Stomach (tissue), 19 donors: ENCODE measurements at places on chromosomes 7 and 10. TPM values are rescaled to one million over a fixed set of nuclear protein-coding genes. Genes with fewer than 3 reads are reported as not detected.
A peak's percentile ranks its signal among the peaks of the same experiment; 100 is the strongest.

- DNase-seq = no peak
These were observed 376 bp downstream of the GNA12 start for GRCh38 chr7:2843711-2844152.

DNA sequence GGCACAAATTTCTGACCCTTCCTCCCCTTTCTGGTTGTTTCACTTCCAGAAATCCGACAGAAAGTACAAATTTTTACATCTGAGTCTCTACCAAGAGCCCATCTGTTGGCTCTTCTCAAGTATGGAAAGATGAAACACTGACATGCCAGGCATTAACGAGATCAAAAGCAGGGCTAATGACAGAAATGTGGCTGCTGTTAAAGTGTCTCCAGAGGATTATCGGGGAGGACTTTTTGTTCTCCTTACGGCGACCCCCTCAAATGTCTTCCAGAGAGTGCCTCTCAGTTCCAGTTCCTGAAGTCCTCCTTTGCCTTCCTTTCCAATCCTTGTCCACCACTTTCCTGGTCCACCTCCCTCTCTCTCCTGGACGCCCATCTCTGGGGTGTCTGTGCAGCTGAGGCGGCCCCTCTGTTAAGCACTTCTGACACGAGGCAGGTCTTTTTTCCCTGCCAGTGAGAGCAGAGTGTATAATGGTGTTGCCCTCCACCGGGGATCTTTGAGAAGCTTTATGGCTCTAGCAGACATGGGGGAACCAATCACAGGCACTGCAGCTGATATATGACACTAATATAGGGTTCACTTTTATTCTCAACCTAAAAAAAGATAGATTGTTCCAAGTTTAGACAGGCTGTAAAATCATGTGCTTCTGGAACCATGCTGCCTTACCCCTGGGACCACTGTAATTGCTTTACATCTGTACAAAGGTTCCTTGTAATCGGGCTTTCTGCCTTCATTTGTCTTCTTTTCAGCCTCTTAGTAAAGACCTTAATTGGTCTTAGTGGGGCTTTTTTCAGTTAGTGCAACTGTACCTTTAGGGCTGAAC lies 757.1 kb downstream of the AUTS2 start:
- DNase-seq = no peak

GRCh38 chr10:117365612-117366011 lies 9.6 kb downstream of the PDZD8 start:
- DNase-seq = peak; percentile 84

The TEX36 gene
- not detected for total RNA-seq

The PIK3AP1 gene
- not detected for total RNA-seq

- DNase-seq = no peak
These were observed 25.9 kb downstream of the TNRC18 start for GRCh38 chr7:5397736-5398135.

The TMEM270 gene
- not detected for total RNA-seq

DNA sequence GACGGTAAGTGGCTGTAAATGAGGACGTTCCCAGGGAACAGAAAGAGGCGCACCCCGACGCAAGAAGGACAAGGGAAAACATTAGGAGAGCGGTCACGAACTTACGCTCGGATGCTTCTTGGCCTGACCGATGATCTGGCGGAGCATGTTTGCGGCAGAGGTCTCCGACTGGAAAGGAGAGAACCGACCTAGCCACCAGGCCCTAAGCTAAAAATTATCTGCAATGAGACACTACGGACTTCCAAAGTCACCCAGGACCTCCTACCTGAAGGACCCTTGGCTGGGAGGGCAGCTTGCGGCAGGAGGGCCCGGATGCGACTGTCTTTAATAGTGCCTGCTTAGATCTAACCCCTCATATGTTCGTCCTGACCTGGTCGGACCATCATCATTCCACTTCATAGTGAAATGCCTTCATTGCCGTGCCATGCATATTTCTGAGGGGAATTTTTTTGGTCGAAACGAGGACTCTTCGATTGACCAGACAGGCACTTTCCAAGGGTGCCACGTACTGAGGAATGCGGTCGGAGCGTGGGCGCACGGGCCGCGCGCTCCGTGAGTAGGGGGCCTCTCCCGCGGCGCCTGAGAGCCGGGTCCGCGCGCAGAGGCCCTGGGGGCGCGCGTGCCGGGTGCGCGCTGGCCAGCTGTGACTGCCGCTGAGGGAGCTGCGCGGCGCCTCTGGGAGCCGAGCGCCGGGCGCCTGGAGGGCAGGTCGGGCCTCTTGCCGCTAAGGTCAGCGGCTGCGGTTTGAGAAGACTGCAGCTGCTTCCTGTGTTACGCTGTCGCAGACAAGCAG lies 33.6 kb upstream of the PHF14 start:
- peak; percentile 98 for DNase-seq

- DNase-seq = no peak
These were observed 171.0 kb downstream of the SND1 start for GRCh38 chr7:127822822-127823508.

DNA sequence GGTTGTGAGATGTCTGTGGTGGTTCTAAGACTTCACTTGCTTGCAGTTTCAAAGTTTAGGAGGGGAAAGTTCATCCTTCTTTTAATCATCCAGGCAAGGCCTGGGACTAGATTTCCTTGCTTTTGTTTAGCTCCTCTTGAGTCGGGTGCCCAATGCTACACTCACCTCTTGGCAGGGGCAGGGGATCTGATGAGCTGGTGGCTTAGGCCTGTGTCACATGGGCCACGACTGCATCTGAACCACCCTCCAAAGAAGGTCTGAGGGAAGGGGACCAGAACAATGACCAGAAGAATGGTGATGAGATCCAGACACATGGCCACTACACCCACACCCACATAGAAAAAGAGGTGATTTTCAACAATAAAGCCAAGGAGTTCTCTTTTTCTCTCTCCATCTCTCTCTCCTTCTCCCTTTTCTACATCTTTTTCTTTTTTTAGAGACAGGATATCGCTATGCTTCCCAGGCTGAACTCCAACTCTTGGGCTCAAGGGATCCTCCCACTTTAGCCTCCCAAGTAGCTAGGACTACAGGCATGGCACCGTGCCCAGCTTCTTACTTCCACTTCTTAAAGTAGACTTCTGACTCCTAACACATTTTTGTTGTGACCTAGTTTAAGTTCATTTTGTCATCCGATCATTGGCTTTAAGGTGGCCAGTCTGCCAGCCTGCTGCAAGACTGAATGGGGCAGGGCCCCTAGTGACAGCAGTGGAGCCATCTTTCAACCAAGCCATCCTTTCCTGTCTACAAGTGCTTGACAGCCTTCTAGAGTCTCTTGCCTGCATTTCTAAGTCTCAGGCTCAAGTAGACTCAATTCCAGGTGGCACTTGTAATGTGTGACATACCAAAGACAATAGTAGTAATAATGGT lies 350.9 kb downstream of the RNLS start:
- DNase-seq = peak; percentile 81

DNA sequence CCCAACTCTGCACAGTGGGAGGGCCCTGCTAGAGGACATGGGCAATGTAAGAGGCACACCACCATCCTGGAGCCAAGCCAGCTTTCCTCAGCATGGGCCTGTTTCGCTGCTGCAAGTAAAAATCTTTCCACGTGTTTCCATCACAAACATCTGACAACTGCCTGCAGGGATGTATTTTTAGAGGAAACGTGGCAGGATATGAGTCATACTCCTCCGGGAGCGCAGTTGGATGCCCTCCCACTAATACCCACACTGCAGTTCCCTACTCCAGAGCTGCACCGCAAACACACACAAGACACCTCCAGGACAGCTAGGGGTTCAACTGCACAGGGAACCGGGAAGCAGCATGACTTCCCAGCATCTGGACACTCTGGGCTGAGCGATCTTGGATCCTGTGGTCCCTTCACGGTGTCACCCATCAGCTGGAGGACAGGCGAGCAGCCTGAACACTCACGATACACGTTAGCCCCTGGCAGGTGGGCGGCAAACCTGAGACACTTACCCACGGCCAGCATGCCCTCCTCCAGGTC lies 26.1 kb downstream of the PLAC9 start:
- peak; percentile 92 for DNase-seq

GRCh38 chr7:99624484-99624883 lies 7.7 kb downstream of the ZSCAN25 start:
- DNase-seq = no peak

GRCh38 chr10:89158446-89158845 lies 48.7 kb downstream of the CH25H start:
- DNase-seq = no peak

DNA sequence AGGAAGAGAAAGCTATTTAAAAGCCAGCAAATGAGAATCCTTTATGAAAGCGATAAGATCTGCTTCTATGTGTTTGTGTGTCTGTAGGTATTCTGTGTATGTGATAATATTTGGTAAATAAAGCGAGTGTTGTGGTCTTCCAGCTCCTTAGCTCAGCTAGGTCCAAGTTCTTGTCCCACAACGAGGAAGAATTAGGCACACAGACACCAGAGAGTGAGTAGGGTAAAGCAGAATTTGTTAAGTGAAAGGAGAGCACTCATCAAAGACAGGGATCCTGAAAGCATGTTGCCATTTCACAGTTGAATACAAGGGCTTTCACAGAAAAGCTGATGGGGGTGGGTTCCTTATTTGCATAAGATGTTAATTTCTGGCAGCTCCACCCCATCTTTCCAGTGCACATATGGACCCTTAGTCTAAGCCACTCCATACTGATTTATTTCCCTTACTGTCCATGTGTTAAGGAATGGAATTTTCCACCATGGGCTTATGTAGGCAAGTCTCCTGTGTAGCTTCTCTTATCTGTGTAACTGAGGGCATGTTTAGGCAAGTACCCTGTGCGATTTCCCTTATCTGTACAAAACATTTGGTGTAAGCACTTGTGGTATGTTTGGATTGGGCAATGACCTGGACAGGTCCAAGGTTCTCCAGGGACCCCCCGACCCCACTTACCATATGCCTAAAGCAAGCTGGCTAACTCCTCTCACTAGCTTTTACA lies 165.9 kb upstream of the VIPR2 start:
- DNase-seq = no peak

DNA sequence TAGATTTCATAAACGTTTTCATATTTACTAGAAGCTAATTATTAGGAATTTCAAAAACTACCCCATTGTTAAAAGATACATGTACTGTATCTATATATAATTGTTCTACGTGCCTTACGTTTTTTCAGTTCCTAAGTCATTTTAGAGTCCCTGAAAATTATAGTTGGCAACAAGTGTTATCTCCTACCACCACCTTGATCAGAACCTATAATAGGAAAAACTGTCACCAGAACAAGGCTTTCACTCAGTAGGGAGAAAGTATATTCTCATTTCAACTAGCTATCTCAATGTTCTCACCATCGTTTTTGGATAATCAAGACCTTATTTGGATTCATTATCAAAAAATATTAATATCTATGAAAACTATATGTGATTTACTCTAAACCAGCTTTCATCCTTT lies 107.7 kb downstream of the CPEB3 start:
- no peak for DNase-seq

DNA sequence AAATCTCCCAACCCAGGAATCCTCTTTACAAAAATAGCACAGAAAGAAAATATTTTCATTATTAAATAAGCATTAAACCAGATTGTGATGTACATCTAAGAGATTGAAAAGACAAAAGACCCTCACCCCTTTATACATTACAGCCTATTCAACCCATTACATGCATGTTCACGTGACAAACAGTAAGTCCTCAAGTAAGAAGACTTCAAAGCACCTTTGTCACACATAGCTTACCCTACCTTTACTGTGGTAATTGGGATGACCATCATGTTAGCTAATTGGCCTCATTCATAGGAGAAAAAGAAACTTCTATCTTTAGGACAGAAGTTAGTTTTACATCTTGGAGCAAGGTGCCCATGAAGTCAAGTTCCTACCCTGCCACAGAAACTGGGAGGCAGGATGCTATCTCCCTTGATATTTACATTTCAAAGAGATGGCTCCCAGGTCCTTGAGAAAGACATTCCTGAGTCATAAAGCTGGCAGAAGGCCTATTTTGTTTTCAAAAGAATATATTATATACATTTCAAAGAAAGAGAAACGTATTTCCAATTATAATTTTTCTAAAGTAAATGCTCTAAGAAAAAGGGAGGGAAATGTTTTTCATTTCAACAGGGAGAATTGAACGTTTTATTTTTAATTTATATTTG lies 48.1 kb downstream of the GNAI1 start:
- DNase-seq = no peak

The SFTPD gene
- total RNA-seq = 12.9 TPM

The AGAP6 gene
- 16.3 TPM for total RNA-seq

The KIF11 gene
- total RNA-seq = 1.8 TPM

The POLR2J2 gene
- not detected for total RNA-seq
